ENCODE measurements at places on chromosomes 2 and 18.

- no peak for DNase-seq
Observed at GRCh38 chr18:25291150-25291549, 60.8 kb downstream of the ZNF521 start.

DNA sequence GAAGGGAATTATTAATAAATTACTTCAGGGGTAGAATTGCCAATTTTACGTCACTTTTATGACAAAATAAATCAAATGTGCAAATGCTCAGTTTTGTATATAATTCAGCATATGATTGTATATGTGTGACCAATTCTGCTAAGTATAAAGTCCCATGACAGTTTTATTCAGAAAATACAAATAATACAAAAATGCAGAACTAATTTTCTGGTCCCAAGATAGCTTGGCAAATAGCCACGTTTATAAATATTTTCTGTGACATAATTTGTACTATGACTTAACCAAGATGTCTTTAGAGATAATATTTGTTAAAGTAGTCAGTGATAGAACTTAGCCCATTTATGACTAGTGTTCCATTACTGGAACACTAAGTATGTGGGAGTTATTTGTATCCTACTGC lies 24.2 kb upstream of the CAB39 start:
- no peak for DNase-seq

DNA sequence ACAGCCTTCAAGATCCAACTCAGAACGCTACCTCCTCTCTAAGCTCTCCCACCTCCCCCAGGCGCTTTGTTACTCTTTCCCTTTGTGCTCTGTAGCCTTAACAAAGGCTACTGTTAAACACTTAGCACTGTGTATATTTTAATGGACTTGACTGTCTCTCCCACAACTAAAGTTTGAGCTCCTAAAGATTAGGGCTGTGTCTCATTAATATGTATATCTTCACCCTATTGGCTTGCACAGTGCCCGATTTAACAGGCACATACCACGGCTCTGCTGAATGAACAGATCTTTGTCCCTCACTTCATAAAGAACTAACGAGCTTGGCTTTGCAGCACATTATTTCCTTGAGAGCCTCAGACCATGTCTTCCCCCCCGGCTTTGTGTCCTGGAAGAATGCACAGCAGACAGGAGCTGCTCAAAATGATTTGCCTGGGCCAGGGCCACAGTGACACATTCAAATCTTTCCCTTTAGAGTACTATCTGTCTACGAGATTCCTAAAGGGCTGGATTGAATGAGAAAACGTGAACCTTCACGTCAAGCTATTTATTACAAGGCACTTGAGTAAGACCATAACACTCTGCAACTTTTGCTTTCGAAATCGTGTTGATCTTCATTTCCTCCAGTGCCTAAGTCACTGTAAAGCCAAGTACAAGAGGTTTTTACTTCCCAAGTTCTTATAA lies 22.1 kb downstream of the ABHD3 start:
- DNase-seq, result no peak

DNA sequence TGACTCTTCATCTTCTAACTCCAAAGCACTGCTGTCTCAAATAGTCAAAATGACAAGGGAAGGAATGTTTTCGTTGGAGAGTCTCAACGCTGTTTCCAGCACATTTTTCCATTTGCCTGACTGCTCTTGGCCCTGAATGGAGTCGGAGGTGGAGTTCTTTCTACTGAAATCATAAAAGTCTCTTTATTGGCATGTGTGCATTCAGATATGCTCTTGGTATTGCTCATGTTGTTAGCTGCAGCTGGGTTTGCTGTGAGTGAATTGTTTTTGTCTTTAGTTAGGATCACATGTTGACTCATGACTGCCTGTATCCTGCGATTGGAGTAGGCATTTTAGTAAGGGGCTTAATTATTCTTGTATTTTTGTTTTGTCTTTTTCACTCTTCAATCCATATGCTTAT lies 16.8 kb downstream of the TMEM17 start:
- no peak for DNase-seq

- no peak for DNase-seq
Observed at GRCh38 chr2:121579309-121579708, 48.6 kb downstream of the RNU4ATAC start.

DNA sequence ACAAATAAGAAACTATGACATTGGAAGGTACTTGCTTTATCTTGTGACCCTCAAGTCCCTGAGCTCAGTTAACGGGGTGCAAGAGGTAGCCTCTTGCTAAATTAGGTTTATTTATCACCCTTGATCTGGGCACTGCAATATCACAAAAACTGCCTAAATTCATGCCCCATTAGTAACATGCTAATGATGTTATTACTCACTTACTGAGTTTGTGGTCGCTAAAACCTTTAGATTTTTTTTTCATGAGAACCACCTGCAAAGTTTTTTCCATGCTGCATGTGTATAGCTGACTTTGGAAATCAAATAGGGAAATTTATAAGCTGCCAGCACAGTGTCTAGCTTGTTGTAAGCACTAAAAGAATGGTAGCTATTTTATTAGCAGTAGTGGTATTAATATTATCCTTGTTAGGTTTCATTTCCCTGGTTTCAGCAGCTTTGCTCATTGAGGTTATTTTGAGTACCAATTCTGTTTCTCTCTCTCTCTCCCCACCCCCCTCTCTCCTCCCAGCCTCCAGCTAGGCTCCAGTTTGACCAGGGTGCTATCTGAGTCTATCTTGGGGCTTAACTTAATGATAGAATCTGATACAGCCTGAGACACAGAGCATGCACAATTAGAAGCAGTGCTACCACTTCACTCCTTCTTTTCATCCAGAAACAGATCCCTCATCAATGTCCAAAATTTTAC lies 88.7 kb upstream of the ATP8B1 start:
- no peak for DNase-seq

DNA sequence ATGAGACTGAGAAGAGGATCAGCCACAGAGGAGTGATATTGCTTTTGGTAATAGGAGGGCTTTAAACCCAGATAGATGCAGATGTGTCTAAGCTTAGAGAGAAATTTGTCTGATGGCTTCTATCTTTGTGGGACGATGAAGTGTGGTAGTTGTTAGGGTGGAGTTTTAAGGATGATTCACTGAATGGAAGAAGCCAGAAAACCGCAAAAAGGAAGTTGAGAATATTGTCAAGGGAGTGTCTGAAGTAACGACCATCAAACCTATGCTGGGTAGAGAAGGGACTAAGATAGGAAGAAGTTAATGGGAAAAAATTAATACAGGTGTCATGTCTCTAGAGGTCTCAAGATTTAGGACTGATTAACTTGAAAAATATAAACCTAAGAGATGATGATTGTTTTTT lies 195.6 kb upstream of the MC4R start:
- no peak for DNase-seq

DNA sequence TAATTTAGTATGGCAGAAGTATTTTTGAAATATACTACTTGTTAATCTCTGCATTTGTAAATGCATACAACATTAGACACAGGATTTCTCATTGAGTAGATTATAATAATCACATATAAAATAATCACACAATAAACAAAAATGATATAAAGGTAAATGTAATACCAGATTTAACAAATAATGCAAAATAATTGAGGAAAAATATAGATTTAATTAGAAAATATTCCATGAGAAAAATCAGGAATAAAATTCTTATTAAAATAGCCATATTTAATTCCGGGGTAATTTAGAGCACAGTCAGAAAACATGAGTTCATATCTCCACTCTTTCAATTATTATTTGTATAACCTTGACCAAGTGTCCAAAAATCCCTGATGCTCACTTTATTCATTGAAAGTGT lies 385.9 kb upstream of the SYT4 start:
- DNase-seq, result no peak

DNA sequence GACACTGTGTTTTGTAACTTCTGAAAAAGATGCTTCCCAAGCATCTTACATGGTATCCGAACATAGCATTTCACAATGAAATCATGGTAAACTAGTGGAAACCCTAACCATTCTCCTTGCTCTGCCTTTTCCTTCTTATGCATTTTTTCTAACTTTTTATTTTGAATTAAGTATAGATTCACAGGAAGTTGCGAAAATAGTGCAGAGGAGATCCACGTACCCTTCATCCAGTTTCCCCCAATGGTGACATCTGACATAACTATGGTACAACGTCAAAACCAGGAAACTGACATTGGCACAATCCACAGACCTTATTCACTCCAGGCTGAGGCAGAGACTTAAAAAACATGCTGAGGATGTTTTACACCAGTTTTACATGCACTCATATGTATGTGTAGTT lies 38.3 kb downstream of the AAK1 start:
- no peak for DNase-seq

DNA sequence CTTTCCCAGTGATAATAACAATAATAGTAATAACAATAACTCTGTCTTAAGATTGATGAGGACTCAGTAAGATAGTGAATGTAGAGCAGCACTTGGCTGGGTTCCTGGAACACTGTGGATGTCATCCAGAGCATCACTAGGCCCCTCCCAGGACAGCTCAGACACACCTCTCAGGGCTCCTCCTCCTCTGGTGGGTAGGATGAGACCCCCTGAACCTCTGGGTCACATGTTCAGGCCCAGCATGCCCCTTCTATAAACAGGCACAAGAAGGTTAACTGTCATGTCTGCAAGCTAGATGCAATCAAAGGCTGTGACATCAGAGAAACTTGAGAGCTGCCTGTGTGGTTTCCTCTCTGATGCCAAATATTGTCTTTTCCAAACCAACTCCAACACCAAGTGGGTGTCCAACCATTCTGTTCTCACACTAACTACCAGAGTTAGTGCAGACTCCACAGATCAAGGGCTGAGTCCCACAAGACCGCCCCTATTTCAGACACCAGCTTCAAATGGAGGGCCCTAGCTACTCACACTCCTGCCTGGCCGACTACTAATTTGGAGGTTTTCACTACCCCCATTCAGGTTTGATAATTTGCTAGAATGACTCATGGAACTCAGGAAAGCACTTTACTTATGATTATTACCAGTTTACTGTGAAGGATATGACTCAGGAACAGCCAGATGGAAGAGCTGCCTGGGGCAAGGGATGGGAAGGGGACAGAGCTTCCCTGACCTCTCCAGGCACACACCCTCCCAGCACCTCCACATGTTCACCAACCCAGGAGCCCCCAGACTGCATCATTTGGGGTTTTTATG lies 46.4 kb upstream of the BZW1 start:
- DNase-seq, result peak; percentile 38

DNA sequence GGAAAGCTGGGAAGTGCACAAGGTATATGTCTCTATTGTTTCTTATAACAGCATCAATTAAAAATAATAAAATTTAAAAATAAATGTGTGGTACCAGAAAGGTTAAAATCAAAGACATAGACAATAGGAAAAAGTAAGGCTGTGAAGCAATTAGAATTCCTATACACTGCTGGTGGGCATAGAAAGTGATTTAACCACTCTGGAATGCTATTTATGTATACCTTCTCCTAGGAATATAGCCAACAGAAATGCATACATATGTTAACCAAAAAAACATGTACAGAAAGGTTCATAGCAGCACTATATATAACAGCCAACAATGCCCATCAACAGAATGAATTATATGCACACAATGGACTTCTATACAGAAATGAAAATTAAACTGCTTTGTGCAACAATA lies 43.0 kb downstream of the WDSUB1 start:
- DNase-seq, result no peak

DNA sequence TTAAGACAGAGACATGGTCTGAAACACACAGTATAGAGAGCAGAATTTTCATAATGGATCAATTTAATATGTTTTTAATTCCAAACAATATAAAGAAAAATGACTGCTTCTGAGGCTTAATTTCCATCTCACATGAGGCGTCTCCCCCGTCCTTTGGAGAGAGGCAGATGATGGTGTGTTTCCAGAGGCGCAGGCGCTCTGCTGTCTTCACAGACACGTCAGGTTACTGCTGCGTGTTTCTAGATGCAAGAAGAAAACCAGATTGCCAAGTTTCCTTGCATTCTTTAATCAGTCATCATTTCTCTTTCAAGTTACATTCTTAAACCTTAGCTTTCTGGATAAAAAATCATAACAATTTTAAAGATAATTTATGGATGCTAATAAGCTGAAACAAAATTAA lies 160.2 kb downstream of the ATP9B start:
- DNase-seq, result no peak

DNA sequence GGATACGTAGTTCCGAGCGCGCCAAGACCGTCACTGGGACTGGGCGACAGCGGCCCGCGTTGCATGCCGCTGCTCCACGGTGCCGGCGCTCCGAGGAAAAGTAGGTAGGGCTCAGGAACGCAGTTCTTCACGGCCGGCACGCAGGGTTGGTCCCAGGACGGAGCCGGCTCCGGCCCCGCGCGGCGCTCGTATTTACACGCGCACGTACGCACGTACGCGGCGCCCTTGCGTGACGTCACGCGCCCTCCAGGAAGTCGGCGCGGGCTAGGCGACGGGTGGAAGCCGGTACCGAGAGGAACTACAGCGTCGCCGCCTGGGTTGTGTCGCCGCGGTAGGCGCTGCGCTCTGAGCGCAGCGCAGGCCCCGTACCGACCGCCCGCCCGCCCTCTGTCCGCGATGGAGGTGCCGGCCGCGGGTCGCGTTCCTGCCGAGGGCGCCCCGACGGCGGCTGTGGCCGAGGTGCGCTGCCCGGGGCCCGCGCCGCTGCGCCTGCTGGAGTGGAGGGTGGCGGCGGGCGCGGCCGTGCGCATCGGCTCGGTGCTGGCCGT lies at the start of gene CTDP1:
CTDP1 (plus strand) TSS at position 252 of the 548 bp plus-strand sequence; CDS start at position 397, 145 bp downstream.
- DNase-seq, result peak; percentile 83

DNA sequence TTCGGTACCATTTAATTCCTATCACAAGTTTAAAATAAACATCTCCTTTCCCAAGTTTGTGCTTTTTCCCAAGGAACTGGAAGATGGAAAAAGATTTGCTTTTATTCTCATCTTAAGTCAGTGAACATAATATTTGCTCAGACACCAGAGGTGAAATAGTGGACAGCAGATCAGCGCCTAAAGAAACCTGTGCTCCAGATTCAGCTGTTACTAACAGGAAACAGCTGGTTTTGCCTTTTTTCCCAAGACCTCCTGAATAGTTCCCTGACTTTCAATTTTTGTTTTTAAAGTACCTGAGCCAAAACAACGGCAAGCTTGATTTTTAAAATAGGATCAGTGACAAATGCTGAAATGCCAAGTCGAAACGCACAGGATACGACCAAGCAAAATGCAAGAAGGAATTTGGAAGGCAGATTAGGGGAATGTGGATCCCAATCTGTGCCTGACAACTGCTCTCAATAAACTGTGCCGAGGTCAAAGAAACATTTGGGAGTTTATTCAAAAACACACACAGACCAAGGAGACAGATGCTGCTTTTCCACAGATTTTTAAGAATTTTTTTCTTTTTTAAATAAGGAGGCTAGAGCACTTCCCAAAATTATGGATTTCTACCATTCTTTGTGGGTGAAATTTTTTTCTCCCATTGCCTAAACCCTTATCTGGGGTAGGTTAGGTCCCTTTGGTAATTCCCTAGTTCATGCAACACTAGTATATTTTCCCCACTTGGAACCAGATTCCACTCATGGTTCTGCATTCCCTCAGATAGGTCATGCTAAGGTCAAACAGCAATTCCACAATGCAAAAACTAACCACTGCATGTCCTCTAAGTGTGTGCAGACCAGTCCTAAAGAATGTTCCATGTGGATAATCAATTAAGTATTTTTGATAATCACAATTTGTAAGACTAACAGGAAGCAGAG lies 121.5 kb upstream of the PDE1A start:
- no peak for DNase-seq

GRCh38 chr2:169798718-169799592 lies at the start of gene SSB:
Gene SSB, plus strand, starts transcription at chr2:169798871. Its CDS starts 2,090 bp downstream, at chr2:169800961.
- peak; percentile 94 for DNase-seq
